NCI-H2081 treated with DMSO at 0.1 percent for 48 hours (cell line): ENCODE measurements at places on chromosomes 5 and 9.

DNA sequence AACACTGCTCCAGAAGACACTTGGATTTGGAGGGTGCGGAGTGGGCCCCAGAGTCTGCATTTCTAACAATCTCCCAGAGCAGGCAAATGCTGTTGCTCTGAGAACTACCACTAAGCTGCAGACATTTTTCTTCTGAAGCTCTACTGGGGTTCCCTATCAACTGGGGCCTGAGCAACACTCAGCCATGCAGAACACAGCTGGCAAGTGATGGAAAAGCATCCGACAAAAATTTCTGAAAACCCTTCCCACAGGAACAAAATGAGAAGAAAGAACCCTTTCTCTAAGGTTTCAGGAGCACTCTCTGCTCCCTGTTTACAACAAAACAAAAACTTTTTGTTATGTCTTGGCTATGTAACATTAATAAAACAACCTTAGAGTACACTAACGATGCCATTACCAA, 516.9 kb downstream of the CTNND2 start:
- no peak for DNase-seq

DNA sequence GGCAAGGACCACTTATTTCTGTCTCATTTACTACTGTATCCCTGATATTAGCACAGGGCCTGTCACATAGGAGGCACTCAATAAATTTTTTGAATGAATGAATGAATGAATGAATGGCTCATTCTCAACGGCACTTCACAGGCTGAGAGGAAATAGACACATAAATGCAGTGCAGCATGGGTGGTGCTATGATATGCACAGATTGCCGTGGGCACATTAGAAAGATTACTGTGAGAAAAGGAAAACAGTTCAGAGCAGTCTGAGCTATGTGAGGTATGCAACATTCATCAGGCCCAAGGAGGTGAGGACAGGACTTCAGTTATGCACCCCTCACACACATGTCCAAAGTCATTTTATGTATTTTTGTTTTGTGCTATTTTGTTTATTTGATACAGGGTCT, 6.4 kb upstream of the NOL6 start:
- no peak for DNase-seq

DNA sequence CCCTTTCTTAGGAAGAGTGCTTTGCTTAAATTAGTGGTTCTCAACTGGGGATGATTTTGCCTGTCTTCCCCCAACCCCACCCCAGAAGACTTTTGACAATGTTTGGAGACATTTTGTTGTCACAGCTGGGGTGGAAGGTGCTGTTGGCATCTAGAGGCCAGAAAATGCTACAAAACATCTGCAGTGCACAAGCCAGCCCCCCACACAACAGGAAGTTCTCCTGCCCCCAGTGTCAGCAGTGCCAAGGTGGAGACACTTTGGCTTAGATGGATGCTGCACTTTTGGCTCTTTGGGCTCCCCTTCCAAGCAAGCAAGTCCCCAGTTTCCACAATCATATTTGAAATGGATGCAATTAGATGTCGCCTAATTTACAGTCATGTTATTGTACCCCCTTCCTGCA, 2.7 kb downstream of the HEMGN start:
- DNase-seq: no peak

DNA sequence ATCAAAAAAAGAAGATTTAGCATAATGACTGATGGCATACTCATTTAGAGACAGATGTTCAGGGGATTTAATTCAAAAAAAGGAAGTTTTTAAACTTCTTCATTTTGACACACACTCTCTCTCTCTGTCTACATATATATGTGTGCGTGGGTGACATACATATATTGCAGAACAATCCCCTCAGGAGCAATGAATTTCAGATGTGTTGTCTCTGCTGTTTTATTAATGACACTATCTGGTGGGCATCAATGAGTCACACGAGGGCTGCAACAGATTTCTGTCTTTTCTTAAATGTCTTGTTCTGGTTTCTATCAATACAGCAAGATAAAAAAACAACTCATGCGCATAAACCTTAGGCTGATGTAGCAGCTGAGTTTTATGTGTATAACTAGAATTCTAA, 123.5 kb upstream of the SLCO6A1 start:
- no peak for DNase-seq

DNA sequence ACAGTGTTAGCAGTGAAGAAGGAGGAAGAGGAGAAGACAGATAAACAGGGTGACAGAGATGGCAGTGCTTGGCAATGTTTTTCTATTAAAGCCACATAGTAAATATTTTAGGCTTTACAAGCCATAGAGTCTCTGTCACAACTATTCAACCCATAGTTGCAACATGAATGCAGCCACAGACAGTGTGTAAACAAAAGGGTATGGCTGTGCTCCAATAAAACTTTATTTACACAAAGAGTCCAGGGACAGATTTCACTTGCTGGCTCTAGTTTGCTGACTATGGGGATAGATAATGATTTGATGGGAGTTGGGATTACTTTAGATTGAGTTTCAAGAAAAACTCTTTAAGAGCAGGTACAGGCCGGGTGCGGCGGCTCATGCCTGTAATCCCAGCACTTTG, 224.8 kb upstream of the SEMA6A start:
- no peak for DNase-seq

- DNase-seq: no peak
These were observed 40.4 kb upstream of the FLT4 start for GRCh38 chr5:180689775-180690174.

GRCh38 chr9:88258024-88258423, 119.7 kb upstream of the SPATA31C2 start:
- no peak for DNase-seq

DNA sequence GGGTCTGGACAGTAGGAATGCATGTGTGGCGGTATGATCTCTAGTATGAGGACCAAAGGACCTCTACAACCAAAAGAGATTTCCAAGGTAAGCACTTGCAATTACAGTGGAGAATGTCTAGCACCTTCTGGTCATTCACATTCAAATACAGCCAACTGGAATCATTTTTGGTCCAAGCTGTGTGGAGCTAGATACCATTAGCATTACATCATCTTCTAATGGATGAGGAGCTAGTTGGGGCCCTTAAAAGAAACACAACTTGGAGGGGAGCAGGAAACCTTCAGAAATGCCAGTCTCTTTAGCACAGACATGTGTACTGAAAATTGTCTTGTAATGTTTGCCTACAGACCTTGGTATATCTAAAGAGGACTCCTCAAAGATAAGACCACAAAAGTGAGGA, 244.7 kb downstream of the BNC2 start:
- DNase-seq: no peak

DNA sequence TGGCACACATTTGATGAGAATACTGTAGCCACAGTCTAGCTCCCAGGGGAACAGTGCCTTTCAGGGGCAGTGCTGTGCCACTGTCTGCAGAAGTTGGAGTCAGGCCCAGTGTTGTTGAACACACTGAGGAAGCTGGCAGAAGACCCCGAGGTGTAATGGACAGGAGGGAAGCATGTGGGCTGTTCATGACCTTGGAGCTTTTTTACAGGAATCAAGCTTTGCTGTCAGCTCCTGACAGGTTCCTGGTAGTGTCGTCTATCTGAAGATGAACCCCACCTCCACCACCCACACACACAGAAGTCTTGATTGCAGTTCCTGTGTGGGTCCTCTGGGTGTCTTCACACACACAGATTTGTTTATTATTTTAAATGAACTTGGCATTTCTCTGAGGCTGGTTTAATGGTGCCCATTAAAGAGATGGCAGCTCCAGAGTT, 40.3 kb upstream of the TNFAIP8 start:
- DNase-seq: no peak

GRCh38 chr5:1299961-1300360, 5.1 kb upstream of the TERT start:
- no peak for DNase-seq

DNA sequence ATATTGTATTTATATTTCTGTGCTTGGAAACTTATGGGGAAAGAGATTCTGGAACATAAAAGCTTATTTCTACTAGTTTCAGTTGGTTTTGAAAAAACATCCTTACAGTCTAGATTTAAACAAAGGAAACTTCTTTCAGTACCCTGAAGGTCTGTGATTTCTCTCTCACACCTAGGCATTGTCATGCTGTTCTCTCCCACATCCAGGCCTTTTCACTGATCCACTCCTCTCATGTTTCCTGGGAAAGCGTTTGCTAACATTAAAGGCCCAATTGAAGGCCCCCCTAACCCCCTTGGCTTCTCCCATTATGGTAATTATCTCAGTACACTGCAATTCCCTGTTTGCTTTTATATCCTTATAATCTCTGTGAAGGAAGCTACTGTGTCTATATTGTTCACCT, 856 bp upstream of the PCDHGA3 start:
- no peak for DNase-seq

- DNase-seq: no peak
These were observed 25.9 kb downstream of the SRFBP1 start for GRCh38 chr5:121987685-121988073.

DNA sequence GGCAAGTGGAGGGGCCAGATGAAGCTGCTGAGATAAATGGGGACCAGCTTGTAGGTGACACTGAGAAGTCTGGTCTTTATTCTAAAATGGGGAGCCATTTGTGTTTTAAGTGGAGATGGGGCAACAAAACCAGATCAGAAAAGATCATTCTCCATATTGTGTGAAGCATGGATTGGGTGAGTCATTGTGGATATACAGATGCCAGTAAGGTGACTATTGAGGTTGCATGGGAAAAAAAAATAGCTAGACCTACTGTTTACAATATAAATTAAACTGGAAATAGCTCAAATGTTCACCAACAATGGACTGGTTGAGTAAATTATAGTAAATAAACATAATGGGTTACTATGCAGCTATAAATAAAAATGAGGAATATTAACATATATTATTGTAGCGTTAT, 5.4 kb upstream of the MAP1B start:
- DNase-seq: no peak

DNA sequence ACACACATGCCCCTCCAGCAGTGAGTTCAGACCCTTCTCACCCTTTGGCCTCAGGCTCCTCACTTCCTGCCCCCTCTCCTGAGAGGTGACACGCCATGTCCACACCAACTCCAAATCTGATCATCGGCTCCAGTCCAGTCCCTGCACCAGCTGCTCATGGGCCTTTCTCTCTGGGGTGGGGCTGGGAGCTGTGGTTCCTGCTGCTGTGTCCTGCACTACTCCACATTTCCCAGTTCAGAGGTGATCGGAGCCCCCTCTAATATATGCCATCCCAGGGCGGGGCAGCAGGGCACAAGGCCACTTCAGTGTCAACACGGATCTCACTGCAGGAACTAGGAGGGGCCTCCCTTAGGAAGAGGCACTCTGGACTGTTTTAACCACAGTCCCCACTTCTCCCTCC, 91.5 kb downstream of the ADAMTS2 start:
- no peak for DNase-seq

DNA sequence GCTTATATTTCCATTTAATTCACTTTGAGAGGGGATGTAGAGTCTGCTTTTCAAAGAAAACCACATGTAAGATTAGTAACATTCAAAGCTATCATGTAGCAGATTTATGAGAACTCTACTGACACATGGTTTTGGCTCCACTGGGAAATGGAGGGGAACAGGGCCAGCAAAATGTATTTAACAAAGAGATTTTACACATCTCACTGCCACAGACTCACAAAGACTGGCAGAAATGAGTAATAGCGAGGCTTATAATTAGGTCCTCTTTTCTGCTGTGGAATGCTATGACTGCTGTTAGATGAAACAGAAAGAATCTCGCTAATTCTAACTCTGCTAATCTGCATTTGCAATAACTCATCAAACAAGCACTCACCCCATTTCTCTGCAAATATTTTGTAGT, 4.5 kb downstream of the DAP start:
- DNase-seq: no peak

- no peak for DNase-seq
These were observed 56.7 kb downstream of the FAM114A2 start for GRCh38 chr5:153981905-153982605.

DNA sequence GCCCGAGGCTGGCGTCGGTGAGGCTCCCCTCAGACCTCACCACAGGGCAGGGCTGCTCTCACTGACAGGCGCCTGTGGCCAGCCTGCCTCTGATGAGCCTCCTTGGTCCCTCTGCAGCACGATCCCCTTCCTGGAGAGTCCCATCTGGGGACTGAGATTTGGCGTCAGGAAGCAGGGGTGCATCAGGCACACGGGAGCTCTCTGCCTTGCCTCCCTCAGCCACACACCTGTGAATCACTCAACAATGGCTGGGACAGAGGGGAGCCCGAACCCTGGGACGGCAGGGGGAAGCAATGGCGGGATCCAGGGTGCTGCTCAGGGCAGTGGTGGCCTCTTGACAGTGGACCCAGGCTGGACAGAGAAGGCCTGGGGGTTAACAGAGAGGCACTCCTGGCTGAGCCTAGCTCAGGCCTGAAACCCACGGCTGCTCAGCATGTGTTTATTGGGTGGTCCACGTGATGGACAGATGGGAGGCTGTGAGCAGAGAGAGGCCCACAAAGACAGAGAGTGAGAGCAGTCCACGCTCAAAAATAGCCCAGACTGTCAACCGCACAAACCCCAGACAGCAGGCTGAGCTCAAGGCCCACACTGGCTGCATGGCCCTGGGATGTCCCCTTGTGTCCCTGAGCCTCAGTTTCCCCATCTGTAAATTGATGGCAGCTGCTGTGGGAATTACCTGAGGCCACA, 11.9 kb downstream of the RASGEF1C start:
- no peak for DNase-seq

DNA sequence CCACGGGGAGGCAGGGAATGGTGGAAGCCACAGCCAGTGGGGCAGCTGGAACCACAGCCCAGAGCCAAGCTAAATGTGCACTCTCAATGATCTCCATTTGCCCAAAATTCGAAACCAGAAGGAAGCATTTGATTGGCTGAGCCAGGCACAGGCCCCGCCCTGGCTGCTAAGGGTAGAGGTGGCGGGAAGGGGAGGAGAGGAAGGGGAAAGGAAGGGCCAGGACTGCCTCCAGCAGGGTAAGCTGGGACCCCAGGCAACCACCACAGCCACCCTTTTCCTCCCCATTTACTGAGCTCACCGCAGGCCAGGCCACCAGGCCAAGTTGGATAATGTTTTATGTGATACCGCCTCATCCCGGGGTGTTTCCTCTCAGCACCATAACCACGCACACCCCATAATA, 100.3 kb upstream of the RAPGEF1 start:
- DNase-seq: no peak

GRCh38 chr9:108269371-108269770, 586.4 kb downstream of the ACTL7B start:
- no peak for DNase-seq

- DNase-seq: no peak
These were observed 15.0 kb downstream of the STK10 start for GRCh38 chr5:172172912-172173563.

DNA sequence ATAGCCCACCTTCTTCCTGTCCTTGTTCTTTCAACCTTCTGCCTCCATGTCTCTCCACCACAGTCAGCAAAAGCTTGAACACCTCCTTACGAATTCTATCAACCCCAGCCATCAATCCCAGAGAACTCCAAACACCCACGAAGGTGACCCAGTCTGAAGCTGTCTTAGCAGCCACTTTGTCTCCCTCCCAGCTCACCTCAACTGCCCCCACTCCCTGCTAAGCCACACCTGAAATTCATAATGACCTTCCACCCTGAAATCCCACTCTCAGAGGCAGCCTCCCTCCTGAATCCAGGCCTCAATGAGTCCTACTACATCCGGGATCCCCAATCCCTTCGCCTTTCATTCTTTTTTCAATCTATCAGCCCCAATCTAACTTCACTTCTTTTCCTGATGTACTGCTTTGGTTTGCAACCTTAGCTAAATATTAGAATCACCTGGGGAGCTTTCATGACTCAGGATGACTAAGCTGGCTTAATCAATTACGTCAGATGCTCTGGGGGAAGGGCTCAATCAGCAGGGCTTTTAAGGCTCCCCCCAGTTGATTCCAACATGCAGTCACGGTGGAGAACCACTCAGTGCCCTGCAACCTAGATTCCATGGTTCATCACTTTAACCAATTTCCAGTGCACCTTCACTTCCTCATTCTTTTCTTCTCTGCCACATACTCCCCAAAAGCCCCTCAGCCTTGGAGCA, 32.2 kb downstream of the BHMT start:
- no peak for DNase-seq

GRCh38 chr9:77731008-77731698, 83.0 kb upstream of the GNA14 start:
- DNase-seq: no peak
